ENCODE measurements at places on chromosomes 2 and 18.

DNA sequence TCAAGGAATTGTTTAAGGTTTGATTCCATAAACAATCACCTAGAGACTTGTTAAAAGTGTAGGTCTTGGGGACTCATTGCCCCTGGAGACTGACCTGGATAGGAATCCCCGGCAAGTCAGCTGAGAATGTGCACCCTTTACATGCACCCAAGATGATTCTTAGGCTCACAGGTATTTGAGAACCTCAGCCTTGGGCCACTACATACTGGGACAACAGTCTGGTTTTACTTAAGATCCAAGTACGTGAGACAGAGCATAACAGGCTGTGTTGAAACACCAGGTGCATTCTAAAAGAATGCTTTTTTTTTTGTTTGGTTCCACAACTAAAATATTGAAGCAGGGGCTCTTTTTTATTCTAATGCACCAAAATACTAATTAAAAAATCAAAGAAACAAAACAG lies 215.8 kb downstream of the TMX3 start:
- DNase-seq = no peak

GRCh38 chr2:218960309-218961165 lies 1.1 kb downstream of the CDK5R2 start:
- no peak for DNase-seq

GRCh38 chr2:165876712-165877111 lies 76.9 kb downstream of the TTC21B start:
- no peak for DNase-seq

- no peak for DNase-seq
These were observed 766.9 kb downstream of the TDRD15 start for GRCh38 chr2:21890716-21891115.

DNA sequence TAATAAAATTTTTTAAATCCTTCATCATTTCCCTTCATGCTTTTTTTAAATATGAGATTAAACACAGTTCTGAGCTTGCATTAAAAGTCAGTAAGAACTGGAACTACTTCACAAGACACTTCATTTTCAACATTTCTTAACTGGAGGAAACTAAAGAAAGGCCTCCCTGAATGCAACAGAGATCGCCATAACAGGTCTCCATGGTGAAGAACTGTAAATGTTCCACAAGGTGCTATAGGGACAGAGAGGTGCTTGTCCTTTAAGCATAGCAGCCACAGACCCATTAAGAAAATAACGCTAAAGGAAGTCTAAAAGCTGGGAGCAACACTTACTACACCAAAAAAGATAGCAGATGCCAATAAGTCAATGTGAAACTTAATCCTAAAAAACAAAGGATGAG lies 8.5 kb downstream of the STAM2 start:
- DNase-seq = no peak

- no peak for DNase-seq
These were observed 121.5 kb upstream of the LTBP1 start for GRCh38 chr2:32825291-32825712.

DNA sequence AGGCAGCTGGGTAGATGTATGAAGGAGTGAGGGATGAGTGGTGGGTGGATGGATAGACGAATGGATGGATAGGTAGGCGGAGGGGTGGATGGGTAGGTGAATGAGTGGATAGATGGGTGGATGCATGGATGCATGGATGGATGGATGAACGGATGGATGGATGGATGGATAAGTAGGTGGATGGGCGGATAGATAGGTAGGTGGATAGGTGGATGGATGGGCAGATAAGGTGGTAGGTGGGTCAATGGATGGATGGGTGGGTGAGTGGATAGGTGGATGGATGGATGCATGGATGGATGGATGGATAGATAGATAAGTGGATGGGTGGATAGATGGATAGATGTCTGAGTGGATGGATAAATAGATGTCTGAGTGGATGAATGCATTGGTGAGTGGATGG lies 30.1 kb downstream of the MLPH start:
- DNase-seq = no peak

DNA sequence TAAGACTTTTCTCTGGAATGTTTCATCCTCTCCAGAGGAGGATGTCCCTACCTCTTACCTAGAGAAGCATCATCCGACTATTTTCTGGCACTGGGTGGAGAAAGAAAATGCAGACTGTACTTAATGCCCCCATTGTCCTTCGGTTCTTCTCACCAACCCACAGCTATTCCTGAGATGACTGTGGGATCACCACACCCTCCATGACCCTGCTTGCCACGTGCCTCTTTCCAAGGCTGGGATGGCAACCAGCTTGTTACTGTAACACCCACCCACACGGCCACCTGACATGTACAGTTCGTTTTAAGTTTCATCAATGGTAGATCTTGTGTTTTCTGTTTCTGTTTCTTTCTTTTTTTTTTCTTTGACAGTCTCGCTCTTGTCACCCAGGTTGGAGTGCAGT lies 365.2 kb downstream of the FBXO15 start:
- DNase-seq = no peak

DNA sequence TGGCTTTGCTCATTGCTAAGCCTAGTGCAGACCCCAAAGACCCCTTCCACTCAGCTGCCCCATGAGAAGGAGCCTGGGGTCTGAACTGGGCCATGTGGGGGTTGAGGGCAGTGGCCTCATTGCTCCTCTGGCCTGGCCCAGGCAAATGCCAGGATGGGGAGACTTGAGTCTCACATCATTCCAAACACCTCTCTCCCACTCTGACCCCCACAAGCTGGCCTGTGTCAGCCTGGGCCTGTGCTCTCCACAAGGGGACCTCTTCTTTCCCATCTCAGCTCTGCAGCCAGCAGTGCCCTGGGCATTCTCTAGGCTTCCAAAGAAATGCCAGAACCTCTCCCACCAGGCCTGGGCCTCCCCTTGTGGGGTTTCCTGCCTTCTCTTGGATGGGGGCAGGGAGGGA lies 45.8 kb upstream of the OTOF start:
- no peak for DNase-seq
